ENCODE measurements at places on chromosomes 7 and 10.

DNA sequence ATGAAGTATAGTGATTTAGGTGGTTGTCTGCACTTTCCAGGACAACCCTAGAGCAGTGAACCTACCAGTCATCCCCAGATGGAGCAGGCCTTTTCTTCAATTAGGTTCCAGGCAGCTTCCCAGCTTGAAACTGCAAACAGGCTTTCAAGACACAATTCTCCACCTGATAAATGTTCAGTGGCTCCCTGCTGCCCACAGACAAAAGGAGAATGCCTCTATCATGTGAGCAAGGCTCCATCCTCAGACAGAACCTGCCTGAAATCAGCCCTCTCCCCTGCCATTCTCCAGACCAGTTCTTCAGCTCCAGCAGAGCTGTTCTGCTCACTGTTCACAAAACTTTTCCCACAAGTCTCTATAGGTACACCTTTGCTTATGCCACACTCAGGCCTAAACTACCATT lies 22.1 kb downstream of the RELN start:
- no peak for DNase-seq

- no peak for DNase-seq
Measured at GRCh38 chr10:108049668-108050067, 885.2 kb upstream of the SORCS1 start.

DNA sequence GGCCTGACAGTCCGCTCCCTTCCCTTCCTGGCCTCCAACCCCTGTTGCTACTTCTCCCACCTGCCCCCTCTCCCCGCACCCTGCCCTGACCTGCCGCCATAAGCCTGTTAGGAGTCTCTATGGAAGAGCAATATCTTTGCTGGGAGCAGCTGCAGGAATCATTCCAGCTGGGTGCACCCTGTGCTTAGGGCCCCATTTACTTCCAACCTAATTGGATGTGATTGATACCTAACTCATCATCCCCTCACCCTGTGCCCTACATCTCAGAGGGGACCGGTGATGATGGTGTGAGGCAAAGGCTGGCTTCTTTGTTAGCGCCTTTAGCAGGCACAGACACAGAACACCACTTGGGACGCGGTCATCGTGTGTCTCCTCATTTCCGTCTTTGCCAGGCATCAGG lies 80.0 kb upstream of the FAM180A start:
- no peak for DNase-seq

GRCh38 chr10:1163204-1163660 lies 107.0 kb downstream of the WDR37 start:
- no peak for DNase-seq

DNA sequence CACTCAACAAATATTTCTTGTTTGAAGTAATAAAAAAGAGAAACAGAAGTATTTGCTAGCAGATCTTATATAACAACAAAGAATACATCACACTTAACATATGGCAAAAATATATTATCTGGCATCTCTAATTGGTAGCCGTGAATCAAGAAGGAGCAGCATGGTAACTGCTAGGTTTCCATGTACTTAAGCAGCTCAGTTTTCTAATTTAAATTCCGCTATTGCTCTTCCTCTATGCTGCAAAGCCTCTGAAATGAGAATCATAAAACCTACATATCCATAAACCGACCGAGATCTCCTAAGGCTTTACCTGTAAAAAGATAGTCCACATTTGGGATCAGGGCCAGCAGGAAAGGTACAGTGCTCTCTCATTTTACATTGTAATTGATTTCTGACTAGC lies 76.6 kb upstream of the PTPRZ1 start:
- DNase-seq, result no peak

- DNase-seq, result peak; percentile 57
Measured at GRCh38 chr7:128022631-128023532, 8.4 kb downstream of the LRRC4 start.

DNA sequence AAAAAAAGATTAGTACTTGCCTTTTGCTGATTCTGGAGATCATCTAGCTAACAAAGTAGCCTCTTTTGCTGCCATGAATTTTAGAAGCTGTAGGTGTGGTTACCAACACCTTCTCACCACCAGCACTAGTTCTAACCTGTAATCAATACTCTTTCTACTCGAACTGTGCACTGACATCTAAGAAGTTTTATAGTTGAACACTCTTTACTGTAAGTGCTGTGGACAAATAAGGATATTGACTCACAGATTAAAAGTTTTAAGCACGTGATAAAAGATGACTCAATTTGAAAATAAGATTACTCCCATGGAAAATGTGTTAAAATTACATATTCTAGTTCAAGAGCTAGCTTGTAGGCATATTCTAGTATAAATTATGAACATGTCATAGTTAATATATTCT lies 89.9 kb downstream of the REEP3 start:
- no peak for DNase-seq
